Lower leg skin (tissue), 4 donors: ENCODE measurements at places on chromosomes 12 and 14. TPM values are rescaled to one million over a fixed set of nuclear protein-coding genes. Genes with fewer than 3 reads are reported as not detected.

CCDC92 gene
- total RNA-seq: 9.7 TPM

PDZRN4 gene
- total RNA-seq: 0.65 TPM

MFAP5 gene
- 23.2 TPM for total RNA-seq

TESPA1 gene
- total RNA-seq: not detected

RIN3 gene
- total RNA-seq: 3.0 TPM

TCL1B gene
- total RNA-seq: not detected

OR6C1 gene
- total RNA-seq: not detected

YEATS4 gene
- 17.0 TPM for total RNA-seq

PROX2 gene
- total RNA-seq: 0.10 TPM

GRIP1 gene
- 11.6 TPM for total RNA-seq

RNASE3 gene
- total RNA-seq: not detected

SYCP3 gene
- not detected for total RNA-seq

CLEC2D gene
- 1.6 TPM for total RNA-seq

PMCH gene
- not detected for total RNA-seq

AKAP6 gene
- total RNA-seq: 13.3 TPM

ANKRD33 gene
- total RNA-seq: not detected

TSHR gene
- total RNA-seq: 1.8 TPM

PAWR gene
- total RNA-seq: 67.8 TPM

HOXC9 gene
- 11.5 TPM for total RNA-seq

IL31 gene
- total RNA-seq: not detected

GRCh38 chr14:88305528-88306322 lies 17.3 kb downstream of the KCNK10 start:
- DNase-seq: no peak

DNA sequence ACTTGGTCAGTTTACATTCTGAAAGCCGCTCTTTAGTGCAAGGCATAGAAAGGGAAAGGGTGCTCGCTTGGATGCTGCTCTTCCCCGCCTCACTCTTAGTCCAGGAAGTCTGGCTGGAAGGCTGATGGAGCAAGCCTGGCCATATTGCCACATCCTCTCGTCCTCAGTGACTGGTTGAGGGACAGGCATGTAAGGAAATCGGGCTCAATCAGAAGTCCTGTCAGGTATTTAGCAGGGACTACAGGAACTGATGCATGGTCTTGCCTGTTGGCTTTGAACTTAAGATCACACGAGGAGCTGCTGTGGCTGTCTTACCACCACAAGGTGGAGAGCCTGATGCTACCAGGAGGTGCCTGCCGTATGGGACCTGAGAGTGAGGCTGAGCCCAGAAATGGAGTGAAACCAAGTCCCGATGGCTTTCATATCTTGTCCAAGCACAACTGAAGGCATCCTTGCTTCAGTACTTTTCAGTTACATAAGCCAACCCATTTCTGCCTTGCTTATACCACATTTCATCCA lies 10.7 kb upstream of the C12orf75 start:
- DNase-seq: no peak

DNA sequence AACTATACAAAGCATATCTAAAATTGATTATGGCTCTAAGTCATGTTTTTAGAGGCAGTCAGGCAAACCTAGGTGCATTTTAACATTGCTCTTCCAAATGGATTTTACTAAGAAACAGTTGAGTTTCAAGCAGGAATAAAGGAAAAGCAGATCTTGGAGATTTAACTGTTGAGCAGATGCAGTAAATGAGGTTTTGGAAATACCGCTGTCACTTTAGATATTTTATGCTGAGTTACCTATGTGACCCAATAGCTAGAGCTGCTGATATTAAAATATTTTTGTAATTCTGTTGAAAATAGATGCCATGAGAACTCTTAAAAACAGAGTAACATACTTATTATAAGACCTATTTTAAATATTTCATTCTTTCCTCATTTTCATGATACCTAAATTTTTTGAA lies 181.4 kb downstream of the SYT1 start:
- no peak for DNase-seq

GRCh38 chr12:46559311-46559710 lies 186.7 kb upstream of the SLC38A2 start:
- DNase-seq: no peak

- DNase-seq: no peak
Observed at GRCh38 chr14:101830271-101830670, 68.8 kb downstream of the PPP2R5C start.

GRCh38 chr12:32062881-32063280 lies 43.8 kb upstream of the BICD1 start:
- DNase-seq: no peak

GRCh38 chr12:26580619-26581018 lies 252.4 kb downstream of the ITPR2 start:
- no peak for DNase-seq

- DNase-seq: no peak
Observed at GRCh38 chr14:29853272-29853671, 74.4 kb downstream of the PRKD1 start.

DNA sequence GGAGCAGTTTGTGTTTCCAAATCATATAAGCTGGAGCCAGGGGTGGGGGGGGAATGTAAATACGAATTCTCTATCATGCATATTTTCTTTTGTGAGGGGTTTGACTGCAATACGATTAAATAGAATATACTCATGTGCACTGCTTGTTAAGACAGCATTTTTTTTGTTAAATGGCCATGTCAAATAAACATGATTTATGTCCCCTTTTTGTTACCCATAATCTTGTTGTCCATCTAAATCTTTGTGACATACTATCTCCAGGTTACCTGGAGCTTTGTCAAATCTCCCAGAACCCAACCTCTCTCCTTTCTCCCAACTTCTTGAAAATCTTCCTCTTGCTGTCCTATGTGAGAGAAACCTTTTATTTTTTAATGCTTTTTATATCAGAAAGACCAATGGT lies 233.1 kb downstream of the SLC25A21 start:
- no peak for DNase-seq

DNA sequence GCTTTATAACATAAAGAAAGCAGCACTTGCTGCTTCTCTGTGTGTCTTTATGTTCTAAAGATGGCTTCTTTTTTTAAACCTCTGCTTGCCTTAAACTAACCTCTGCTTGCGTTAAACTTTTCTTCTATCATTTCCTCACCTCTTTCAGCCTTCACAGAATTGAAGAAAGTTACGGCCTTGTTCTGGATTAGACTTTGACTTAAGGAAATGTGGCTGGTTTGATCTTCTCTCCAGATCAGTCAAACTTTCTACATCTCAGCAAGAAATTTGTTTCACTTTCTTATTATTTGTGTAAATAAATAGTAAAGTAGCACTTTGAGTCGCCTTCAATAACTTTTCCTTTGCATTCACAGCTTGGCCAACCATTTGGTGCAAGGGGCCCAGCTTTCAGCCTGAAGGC lies 64.2 kb downstream of the CMAS start:
- no peak for DNase-seq

GRCh38 chr14:96215452-96216244 lies 11.0 kb downstream of the BDKRB2 start:
- no peak for DNase-seq

- DNase-seq: no peak
Observed at GRCh38 chr12:94240171-94240570, 91.8 kb downstream of the PLXNC1 start.

- no peak for DNase-seq
Observed at GRCh38 chr12:78703820-78704525, 160.6 kb upstream of the SYT1 start.

DNA sequence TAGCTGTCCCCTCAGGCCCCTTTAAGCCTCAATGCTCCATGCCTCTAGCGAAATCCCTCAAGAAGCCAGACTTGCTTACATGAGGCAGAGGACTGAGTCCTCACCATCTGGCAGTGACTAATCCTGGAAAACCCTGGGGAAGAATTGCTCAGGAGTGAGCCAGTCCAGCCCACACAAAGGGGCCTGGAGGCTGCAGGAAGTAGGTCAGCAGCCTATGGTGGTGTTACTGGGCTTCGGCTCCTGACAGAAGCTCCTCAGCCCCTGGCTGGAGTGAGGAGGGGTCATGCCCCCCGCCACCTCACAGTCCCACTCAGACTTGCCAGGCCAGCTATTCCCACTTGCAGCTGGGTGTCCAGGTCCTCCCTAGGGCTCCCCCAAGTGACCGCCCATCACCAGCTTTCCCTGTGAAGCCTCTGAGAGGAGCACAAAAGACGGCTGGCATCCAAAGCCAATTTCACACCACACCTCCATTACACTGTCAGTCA lies 250.5 kb downstream of the DPF3 start:
- no peak for DNase-seq

DNA sequence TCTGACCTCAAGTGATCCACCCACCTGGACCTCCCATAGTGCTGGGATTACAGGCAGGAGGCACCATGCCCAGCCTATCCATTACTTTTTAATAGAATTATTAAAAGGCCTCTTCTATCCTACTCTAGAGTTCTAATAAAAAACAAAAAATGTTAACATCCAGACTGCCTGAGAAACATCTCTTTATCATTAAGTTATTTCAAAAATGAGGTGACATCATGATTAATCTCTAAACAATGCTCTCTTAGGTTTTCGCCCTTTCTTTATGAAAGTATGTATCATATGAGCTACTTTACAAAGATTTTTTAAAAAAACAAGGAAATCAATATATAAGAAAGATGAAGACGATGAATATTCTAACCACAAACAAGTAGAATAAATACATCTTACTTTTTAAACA lies 52.6 kb downstream of the FGD6 start:
- no peak for DNase-seq

DNA sequence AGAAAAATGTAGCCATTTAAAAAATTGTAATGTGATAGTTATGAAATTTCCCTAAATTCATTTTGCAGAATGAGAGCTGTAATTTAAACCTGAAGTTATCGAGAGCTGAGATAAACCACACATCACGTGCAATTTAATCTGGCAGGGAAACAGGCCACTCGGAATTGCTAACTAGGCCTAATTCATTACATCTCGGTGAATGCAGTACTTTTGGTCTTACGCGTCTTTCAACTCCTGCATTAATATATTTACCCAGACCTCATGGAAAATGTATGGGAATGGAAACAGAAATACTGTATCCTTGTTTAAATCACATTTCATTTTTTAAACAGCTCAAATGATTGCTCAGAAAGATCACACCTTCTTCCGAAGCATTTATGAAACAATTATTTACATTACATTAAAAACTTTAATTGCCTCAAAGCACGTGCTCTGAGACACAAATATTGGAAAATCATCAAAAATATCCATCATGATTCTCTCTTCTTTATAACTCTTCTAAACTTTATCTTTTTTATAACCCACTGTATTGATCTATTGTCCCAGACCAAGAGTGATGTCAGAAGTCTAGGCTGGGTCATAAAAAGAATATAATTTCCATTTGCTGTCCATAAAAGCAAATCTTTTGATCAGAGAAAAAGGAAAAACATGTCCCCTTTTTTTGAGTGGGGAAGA lies 111.7 kb upstream of the MYL2 start:
- DNase-seq: no peak

DNA sequence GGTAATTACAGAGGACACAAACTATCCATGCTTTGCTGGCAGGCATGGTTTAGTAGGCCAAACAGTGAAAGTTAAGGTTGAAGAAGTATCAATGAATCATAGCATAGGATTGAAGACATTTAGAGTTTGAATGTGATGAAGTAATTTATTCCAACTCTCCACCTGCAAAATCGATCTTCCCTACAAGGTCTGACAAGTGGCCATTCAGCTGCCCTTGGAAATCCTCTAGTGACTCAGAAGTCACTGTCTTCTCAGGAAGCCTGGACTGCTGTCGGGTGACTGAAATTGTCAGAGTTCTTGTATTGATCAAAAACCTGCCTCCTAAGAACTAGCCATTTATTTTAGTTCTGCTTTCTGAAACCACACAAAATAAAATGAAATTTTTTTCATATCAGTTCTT lies 17.7 kb upstream of the STXBP6 start:
- DNase-seq: no peak

DNA sequence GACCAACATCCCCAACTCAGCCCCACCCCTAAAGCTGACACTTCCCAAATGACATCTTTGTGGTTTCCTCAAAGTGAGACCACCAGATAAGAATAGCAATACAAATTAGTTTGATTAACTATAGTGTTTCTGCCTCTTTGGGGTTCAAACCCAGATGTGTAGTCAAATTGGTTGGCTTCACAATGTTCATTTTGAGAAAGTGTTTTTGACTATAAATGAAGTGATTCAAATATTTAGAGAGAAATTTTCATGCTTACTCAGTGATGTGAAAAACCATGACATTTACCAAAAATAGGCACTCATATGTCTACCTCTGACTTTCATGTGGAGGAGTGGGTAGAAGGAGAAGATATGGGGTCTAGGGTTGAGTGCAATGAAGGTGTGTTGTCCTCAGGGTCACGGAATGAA lies 218.4 kb downstream of the BCAT1 start:
- no peak for DNase-seq

- DNase-seq: no peak
Observed at GRCh38 chr12:129413295-129413694, 490.5 kb downstream of the TMEM132D start.

DNA sequence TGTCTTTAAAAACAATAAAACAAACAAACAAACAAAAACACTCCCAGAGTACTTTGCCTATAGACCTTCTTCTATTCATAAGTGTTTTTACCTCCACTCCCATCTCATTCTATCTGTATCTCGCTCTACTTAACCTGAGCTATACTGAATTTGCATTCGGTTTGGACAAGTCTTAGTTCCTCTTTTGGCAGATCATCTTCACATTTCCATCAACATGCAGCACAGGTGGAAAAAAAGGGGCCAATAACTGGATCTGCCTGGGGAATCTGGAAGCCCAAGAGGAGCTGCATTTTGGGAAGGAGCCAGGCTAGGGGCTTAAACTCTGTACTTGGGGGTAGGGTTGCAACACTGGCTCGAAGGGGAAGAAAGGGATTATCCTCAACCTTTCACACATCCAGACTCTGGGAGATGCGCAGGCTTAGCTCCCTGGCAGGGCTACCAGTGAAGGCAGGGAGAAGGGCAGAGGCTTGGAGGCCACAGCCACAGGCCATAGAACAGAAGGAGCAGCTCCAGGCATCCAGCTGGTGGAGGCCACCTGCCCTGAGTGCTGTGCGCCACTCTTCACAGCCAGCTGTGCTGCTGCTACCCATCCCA lies 4.1 kb downstream of the NINJ2 start:
- no peak for DNase-seq

DNA sequence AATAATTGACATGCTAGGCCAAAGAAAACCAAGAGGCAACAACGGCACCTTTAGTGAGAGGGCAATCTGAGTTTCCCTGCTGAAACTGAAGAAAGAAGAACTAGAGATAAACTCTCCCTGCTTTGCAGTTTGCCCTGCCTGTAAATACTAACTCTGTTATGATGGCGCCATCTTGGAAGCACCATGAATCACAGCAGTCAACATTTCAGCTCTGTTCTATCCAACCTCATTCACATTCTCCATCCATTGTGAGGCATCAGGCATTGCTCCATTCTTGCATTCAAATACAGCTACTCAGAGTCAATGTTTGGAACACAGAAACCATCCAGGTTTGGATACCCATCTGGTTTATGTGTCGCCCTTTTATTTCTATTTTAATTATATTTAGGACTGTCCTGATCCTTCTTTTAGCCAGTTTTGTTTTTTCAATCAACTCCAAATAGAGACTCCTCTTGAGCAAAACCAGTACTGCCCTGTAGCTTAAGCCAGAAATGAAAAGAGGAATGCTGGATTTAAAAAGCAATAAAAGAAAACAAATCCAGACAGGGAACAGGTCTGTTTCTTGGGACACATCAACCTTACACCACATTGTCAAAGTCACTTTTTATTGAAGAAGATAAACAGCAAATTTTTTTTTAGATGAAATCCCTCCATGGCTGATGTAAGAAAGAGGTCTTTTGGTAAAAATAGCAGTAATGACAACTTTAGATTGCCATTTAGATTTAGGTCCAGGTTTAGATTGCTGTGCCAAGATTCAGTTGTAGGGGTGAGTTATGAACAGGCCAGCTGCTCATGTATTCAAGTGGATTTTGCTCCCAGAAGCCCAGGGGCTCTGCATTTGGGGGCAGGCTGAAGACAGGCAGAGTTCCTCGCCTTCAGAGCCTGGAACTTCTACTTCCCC lies 33.3 kb upstream of the PPM1A start:
- DNase-seq: no peak
